ENCODE measurements at places on chromosomes 2 and 18.

- DNase-seq = no peak
These were observed 91.1 kb downstream of the ACTR3 start for GRCh38 chr2:113980946-113981345.

DNA sequence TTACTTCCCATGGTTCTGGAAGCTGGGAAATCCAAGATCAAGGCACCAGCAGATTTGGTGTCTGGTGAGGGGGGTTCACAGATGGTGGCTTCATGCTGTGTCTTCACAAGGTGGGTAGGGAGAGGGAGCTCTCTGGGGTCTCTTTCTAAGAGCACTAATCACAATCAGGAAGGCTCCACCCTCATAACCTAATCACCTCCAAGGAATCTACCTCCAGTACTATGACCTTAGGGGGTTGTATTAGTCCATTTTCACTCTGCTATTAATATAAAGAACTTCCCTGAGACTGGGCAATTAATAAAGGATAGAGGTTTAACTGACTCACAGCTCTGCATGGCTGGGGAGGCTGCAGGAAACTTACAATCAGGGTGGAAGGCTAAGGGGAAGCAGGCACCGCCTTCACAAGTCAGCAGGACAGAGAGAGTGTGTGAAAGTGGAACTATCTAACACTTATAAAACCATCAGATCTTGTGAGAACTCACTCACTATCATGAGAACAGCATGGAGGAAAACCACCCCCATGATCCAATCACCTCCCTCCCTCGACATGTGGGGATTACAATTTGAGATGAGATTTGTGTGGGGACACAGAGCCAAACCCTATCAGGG is 17.6 kb downstream of the TBC1D8 start:
- DNase-seq = no peak

- no peak for DNase-seq
These were observed 29.3 kb upstream of the SOS1 start for GRCh38 chr2:39150102-39150562.

DNA sequence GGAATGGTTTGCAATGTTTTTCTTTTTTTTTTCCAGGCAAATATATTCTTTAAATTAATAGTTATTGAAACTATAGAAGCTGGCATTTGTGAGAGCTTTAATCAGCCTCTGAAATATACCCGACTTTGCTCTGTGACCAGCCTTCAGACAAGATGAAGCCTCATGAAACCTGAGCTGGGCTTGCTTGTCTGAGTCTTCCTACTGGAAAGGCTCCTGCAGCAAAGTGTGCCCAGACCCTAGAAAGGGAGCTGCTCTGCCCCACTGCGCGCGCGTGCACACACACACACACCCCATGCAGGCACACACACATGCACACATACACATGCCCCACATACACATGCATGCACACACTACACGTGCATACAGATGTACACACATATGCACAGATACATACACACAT is 203.3 kb upstream of the NT5C1B start:
- no peak for DNase-seq

- DNase-seq = no peak
These were observed 31.5 kb upstream of the ATIC start for GRCh38 chr2:215280326-215280725.

DNA sequence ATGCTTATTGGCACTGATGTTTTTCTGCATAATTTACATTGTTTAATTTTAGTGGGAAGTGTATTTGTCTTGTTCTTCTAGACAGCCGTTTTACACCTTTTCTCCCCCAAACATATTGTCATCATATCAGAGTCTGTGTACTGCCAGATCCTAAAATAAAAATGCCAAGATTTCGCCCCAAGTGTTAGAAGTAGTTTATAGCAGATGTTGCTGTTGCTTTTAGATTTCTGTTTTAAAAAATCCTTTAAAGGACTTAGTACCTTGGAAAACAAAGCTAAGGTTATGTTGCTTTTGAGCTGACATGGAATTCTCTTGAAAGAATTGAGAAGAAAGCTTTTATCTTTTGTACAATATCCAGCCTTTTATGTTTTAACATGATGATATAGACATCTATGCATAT is 36.0 kb downstream of the NAB1 start:
- no peak for DNase-seq

GRCh38 chr2:9250498-9251153 is 44.0 kb downstream of the ASAP2 start:
- DNase-seq = no peak

DNA sequence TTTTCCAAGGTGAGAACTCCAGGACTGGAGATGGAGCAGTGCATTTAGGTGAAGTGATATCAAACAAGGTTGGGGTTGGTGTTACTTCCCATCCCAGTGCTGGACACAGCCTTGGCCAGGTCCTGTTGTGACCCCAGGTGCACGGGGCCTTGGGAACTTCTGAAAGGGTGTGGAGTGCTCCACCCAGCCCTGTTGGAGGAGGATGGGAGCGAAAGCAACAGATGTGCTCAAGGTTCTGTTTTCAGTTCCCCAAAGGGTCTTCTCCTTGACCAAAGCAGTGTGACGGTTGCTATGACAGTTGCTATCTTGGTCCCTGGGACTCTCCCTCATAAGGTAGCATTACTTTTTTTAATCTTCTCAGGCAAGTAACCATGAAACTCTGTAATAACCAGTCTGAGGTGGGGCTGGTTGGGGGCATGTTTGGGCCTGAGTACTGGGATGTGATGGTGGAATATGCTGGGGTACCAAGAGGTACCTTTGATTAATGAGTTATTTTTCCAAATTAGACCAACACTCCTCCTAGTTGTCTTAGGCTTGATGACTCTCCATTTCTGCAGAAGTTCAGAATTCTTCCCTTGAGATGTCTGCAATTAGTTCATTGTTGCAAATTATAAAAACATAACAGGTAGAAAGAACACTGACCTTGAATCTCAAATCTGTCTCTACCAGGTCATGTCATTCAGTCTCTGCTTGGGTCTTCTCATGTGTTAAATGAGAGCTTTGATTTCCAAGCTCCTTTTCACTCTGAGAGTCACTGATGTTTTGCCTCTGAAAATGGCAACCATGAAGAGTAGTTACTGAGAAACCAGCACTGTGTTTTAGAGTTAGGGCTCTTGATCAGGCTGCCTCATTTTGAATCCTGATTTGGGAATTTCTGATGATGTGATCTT is 154.5 kb downstream of the RPIA start:
- no peak for DNase-seq

DNA sequence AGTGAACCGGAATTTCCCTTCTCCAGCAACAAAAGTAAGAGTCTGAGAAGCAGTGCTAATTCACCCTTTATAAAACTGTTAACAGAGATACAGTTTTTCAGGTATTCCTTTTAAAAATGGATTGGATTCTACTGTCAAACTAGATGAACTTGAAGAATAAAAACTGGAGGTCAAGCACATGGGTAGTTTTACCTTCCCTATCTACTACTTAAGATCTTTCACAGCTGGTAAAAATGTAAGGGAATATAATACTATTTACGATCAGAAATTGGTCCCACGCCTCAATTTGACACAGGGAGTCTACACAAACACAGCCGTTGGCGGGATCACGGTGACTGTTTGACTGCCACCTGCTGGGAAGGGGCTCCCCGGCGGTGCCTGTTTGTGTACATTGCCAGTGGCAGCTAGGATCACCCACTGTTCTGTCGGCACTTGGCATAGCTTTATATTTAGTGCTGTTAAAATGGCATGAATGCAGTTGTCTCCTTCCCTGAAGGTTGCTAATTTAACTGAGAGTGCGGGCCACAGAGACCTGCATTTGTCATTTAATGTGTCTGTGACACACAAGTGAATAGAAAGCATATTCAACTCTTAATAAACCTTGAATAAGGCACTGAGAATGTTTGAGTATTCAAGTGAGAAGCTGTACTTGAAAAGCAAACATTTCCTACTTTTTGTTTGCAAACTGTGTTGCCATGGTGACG is 59.5 kb downstream of the ABCG8 start:
- DNase-seq = no peak

DNA sequence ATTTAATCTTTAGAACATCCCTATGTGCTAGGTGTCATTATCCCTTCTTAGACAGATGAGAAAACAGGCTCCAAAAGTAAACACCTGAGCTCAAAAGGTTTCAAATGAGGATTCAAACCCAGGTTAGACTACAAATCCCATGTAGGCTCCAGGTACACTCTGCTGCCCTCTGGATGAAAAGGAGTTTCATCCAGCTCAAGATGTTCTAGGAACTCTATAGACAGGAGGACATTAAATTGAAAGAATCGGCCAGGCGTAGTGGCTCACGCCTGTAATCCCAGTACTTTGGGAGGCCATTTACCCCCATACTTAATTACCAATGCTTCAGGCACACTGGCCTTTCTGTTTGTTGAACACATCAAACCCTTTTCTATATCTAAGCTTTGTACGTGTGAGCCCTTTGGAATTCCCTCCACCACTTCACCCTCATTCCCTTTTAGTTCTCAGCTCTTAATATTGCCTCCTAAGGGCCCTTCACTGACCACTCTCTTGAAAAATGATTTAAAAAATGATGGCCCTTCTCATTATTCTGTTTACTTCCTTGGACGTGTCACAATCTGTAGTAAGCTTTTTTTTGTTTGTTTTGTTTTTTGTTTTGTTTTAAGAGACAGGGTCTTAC is 10.7 kb downstream of the SLC25A12 start:
- no peak for DNase-seq

GRCh38 chr2:15668611-15669305 is 77.1 kb downstream of the DDX1 start:
- no peak for DNase-seq

DNA sequence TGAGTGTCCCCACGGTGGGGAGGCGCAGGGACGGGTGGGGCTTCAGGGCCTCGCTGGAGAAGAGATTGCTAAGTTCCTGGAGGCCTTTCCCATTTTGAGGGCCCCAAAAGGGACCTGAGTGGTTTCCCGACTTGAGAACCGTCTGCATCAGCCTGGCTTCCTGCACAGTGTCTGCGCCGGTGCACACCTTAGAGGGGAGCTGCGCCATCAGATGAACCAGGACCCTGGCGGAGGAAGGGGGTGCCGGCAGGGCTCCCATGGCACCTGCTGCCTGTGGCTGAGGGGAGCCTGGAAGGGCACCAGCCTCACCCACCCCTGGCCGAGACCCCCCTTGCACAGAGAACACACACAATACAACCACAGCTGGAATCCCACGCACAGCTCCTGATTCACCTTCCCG is 465.1 kb upstream of the MYT1L start:
- no peak for DNase-seq

GRCh38 chr2:121505986-121506586 is 24.6 kb upstream of the RNU4ATAC start:
- DNase-seq = no peak
